Activated CD4-positive, alpha-beta T cell treated with anti-CD3 and anti-CD28 coated beads, Interleukin-2, amount 10 ng/mL, durations not matched to agents 24 days and 14 days (primary cell): ENCODE measurements at places on chromosomes 7 and 10. TPM values are rescaled to one million over a fixed set of nuclear protein-coding genes. Genes with fewer than 3 reads are reported as not detected.
A peak's percentile ranks its signal among the peaks of the same experiment; 100 is the strongest.

Gene GIMAP1
- 4.9 and 6.0 TPM in 2 replicates for total RNA-seq

DNA sequence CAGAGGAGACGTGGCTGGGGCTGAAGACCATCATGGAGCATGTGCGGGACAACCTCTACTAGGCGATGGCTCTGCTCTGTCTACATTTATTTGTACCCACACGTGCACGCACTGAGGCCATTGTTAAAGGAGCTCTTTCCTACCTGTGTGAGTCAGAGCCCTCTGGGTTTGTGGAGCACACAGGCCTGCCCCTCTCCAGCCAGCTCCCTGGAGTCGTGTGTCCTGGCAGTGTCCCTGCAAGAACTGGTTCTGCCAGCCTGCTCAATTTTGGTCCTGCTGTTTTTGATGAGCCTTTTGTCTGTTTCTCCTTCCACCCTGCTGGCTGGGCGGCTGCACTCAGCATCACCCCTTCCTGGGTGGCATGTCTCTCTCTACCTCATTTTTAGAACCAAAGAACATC is 22.0 kb upstream of the CPA5 start:
- no peak overlapping the region for H3K4me3 ChIP-seq
- no peaks in the 10 kb centered on the region for H3K4me1 ChIP-seq
- no peaks in the 10 kb centered on the region for H3K27me3 ChIP-seq
- no peak for DNase-seq
- H3K36me3 ChIP-seq, result no peaks in the 10 kb centered on the region
- no peak overlapping the region for H3K27ac ChIP-seq

- H3K27me3 ChIP-seq, result no peaks in the 10 kb centered on the region
- no peaks in the 10 kb centered on the region for H3K4me1 ChIP-seq
- H3K4me3 ChIP-seq, result no peak overlapping the region
Measured at GRCh38 chr10:20623546-20623945, 273.6 kb downstream of the NEBL start.

Gene PAX4
- total RNA-seq, result not detected in 2 replicates

GRCh38 chr7:102425639-102426267 is 7.6 kb upstream of the ORAI2 start:
- DNase-seq, result peak; percentile 95
- peak overlapping the region; percentile 100 for H3K27ac ChIP-seq
- peaks cover 60% of the 10 kb centered on the region for H3K4me1 ChIP-seq
